ENCODE measurements at places on chromosomes 13 and 19. TPM values are rescaled to one million over a fixed set of nuclear protein-coding genes. Genes with fewer than 3 reads are reported as not detected.
A peak's percentile ranks its signal among the peaks of the same experiment; 100 is the strongest.

KLK12 gene
- not detected for polyA plus RNA-seq

SLAIN1 gene
- polyA plus RNA-seq, result 11.8 TPM

SMAD9 gene
- not detected for polyA plus RNA-seq

SHD gene
- polyA plus RNA-seq, result not detected

LHB gene
- polyA plus RNA-seq, result not detected

DNA sequence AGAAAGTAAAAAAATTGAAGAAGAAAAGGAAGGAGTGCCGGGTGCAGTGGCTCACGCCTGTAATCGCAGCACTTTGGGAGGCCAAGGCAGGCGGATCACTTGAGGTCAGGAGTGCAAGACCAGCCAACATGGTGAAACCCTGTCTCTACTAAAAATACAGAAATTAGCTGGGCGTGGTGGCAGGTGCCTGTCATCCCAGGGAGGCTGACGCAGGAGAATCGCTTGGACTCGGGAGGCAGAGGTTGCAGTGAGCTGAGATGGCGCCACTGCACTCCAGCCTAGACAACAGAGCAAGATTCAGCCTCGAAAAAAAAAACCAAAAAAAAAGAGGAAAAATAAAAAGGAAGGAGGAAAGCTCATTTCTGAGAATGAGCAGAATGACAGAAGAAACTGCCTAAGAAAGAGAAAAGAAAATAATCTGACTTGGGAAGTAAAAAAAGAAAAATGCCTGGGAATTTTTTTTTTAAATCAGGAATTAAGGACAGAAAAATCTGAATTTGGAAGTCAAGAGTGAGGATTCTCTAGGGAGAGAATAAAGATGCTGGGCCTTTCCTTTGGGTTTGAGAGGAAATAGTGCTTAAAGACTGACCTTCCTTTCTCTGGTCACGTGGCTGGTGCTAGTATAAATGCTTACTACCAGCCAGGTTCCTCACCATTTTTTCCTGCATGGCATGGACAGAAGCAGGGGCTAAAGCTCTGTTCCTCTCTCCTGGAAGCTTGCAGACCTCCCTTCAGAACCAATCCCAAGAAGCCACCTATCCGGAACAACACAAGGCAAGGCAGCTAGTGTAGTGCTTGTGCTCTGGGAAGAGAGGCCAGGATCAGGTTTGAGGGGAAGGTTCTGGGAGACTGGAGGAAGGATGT is at the start of gene FFAR2:
Gene FFAR2 (plus strand): TSS at position 652 of the 864 bp plus-strand sequence. CDS start 1,458 bp downstream, outside the sequence.
- DNase-seq, result no peak
- peak within 1 kb of the TSS; percentile 96 for H3K27ac ChIP-seq
- H3K27me3 ChIP-seq, result peaks cover 10% of the 10 kb centered on the region
- no peak within 1 kb of the TSS for H3K4me3 ChIP-seq
- peaks cover 59% of the 10 kb centered on the region for H3K4me1 ChIP-seq

GRCh38 chr19:17871032-17871877 is 490 bp upstream of the SLC5A5 start:
- no peak overlapping the region for H3K27ac ChIP-seq
- DNase-seq, result no peak
- H3K4me1 ChIP-seq, result peaks cover 11% of the 10 kb centered on the region
- H3K4me3 ChIP-seq, result peak overlapping the region; percentile 35
- no peaks in the 10 kb centered on the region for H3K36me3 ChIP-seq

- peaks cover 18% of the 10 kb centered on the region for H3K36me3 ChIP-seq
- H3K4me1 ChIP-seq, result no peaks in the 10 kb centered on the region
- H3K4me3 ChIP-seq, result no peak overlapping the region
- H3K27ac ChIP-seq, result no peak overlapping the region
- no peak for DNase-seq
Observed at GRCh38 chr13:32107474-32107873, 75.9 kb downstream of the FRY start.

- no peaks in the 10 kb centered on the region for H3K36me3 ChIP-seq
- H3K4me1 ChIP-seq, result no peaks in the 10 kb centered on the region
- H3K4me3 ChIP-seq, result no peak overlapping the region
- no peak overlapping the region for H3K27ac ChIP-seq
Observed at GRCh38 chr13:29453617-29454011, 141.9 kb downstream of the SLC7A1 start.

DNA sequence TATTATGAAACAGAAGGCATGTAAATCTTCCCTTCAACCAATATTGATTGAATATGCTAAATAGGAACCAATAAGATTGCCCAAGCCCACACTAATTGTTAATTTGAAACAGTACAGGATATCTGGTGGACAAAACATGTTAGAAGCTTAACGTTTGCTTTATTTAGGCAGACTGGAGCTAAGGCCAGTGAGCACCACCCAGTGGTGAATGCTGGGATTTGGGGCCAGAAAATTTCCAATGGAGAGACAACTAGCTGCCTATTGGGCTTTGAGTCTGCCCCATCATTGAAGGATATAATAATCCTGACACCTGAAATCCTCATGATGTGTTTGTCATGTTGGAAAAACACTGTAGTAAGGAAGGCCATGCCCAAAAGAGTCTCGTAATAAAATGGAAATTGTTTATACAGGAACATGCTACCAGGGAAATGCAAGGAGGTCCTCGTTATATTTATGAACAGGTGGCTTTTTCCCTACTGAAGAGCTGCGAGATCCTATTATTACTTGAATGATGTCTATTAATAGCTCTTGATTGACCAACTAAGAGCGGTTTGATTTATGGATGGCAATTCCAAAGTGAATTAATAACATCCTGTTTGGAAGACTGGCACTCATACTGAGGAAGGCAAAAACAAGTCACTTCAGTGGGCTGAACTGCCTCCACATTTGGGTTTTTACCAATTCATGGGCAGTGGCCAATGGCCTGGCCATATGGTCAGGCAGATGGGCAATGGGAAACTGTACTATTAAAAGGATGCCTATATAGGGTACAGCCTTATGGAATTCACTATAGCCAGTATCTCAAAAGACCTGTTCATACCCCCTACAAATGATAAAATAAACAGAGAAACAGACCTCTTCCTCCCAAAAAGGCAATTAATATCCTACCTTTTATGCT is 8.7 kb downstream of the SIGLECL1 start:
- H3K27ac ChIP-seq, result no peak overlapping the region
- peaks cover 3% of the 10 kb centered on the region for H3K27me3 ChIP-seq
- H3K36me3 ChIP-seq, result no peaks in the 10 kb centered on the region
- DNase-seq, result peak; percentile 50
- H3K4me1 ChIP-seq, result no peaks in the 10 kb centered on the region
- no peak overlapping the region for H3K4me3 ChIP-seq

DNA sequence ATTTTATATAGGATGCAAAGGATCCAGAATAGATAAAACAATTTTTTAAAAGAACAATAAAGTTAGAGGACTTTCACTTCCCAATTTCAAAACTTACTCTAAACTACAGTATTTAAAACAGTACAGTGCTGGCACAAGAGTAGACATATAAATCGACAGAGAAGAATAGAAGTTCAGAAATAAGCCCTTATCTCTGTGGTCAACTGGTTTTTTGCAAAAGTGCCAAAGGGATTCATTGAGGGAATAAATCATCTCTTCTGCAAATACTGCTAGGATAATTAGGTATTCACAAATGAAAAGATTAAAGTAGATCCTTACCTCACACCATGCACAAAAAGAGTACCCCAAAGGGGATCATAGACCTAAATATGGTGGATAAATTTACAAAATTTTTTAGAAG is 431.0 kb upstream of the HTR2A start:
- H3K36me3 ChIP-seq, result no peaks in the 10 kb centered on the region
- no peaks in the 10 kb centered on the region for H3K27me3 ChIP-seq
- H3K4me1 ChIP-seq, result no peaks in the 10 kb centered on the region
- no peak for DNase-seq
- no peak overlapping the region for H3K27ac ChIP-seq

DNA sequence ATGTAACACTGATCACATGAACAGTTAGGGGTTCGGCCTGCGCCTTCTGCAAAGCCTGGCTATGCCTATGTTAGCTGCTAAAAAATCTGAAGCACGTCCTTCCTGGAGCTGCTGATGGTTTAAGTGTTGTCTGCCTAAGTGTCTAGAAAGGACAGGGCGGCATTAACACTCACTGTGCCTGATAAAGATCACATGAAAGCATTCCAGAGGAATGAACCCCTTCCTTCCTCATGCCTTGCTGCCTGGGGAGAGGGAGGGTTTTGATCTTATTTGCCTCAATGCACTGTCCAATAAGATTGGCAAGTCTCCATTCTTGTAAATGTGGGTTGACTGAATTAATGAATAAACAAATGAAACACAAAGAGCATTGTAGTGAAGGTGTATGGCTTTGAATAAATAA is 5.2 kb downstream of the DOCK9 start:
- peaks cover 19% of the 10 kb centered on the region for H3K4me1 ChIP-seq
- no peak for DNase-seq
- no peak overlapping the region for H3K27ac ChIP-seq
- H3K4me3 ChIP-seq, result no peak overlapping the region
- no peaks in the 10 kb centered on the region for H3K36me3 ChIP-seq

GRCh38 chr19:13600091-13600490 is 93.8 kb upstream of the CACNA1A start:
- DNase-seq, result no peak
- no peak overlapping the region for H3K4me3 ChIP-seq
- H3K36me3 ChIP-seq, result no peaks in the 10 kb centered on the region

GRCh38 chr13:70568571-70568970 is 460.3 kb upstream of the KLHL1 start:
- no peak overlapping the region for H3K4me3 ChIP-seq
- H3K4me1 ChIP-seq, result no peaks in the 10 kb centered on the region
- DNase-seq, result no peak
- no peaks in the 10 kb centered on the region for H3K27me3 ChIP-seq
- no peak overlapping the region for H3K27ac ChIP-seq
- H3K36me3 ChIP-seq, result no peaks in the 10 kb centered on the region

DNA sequence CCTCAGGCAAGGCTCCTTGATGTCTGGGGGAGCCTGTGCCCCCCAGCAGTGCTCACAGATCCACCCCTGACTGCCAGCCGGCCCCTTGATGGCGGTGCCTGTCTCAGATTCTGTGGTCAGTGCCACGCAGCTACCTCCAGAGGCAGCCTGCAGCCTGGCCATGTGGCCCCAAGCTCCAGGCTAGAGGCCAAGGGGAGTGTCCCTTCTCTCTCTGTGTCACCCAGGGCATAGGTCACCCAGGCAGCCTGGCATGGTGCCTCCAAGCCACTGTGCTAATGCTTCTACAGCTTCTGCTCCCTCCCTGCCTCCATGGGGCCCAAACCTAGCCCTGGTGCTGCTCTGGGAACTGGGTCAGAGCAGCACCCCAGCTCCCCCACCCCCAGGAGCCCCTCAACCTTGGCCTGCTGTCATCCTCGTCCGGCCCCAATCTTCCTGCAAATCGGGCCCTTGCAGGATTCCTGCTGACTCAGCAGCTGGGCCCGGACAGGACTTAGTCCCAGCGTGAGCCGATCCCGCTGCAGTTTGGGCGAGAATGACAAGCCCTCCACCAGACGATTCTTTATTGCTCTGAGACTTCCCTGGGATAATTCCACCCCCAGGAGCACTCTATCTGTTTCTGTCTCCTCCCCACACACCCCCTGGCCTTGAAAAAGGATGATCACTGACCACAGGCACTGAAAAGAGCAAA is 2.8 kb upstream of the ARL11 start:
- no peaks in the 10 kb centered on the region for H3K27me3 ChIP-seq
- H3K27ac ChIP-seq, result no peak overlapping the region
- DNase-seq, result no peak
- no peaks in the 10 kb centered on the region for H3K36me3 ChIP-seq

DNA sequence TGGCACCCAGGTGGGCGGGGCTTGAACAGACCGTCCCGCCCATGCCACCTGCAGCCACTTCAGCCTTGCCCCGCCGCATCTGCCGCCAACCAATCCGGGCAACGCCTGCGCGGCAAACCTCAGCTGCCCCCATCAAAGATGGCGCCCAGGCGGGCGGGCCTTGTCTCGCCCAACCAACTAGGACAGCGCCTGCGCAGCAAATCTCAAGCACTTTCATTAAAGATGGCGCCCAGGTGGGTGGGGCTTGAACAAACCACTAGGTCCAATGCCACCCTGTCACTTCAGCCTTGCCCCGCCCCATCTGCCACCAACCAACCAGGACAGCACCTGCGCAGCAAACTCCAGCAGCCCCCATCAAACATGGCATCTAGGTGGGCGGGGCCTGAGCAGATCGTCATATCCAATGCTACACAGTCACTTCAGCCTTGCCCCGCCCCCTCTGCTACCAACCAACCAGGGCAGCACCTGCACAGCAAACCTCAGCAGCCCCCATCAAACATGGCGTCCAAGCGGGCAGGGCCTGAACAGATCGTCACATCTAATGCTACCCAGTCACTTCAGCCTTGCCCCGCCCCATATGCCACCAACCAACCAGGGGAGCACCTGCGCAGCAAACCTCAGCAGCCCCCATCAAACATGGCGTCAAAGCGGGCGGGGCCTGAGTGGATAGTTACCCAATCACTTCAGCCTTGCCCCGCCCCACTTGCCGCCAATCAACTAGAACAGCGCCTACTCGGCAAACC is 1.4 kb downstream of the PEG3 start:
- H3K4me3 ChIP-seq, result no peak overlapping the region
- DNase-seq, result no peak
- H3K27ac ChIP-seq, result no peak overlapping the region
- H3K27me3 ChIP-seq, result peaks cover 7% of the 10 kb centered on the region

GRCh38 chr13:93325303-93326233 is 99.0 kb downstream of the GPC6 start:
- DNase-seq, result no peak
- no peaks in the 10 kb centered on the region for H3K4me1 ChIP-seq
- H3K27ac ChIP-seq, result no peak overlapping the region
- H3K36me3 ChIP-seq, result no peaks in the 10 kb centered on the region
- no peaks in the 10 kb centered on the region for H3K27me3 ChIP-seq

DNA sequence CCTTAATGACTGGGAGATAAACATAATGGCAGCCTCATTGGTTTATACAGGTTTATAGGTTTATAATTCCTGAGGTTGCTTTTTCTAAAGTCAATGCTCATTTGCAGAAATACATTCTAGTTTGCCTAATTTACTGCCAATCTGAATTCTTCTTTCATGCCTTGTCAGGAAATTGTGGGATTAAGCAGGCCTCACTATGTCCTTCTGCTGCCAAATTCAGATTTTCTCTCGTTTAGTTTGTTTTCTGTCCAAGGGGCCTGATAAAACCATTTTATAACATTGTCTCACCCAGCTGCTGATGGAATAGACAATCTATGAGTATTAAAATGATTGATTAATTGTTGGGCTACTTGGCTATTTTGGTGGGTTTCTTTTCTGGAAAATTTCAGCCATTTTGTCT is 42.4 kb upstream of the OBI1 start:
- no peak for DNase-seq
- H3K4me1 ChIP-seq, result no peaks in the 10 kb centered on the region
- no peak overlapping the region for H3K4me3 ChIP-seq
- H3K27ac ChIP-seq, result no peak overlapping the region
- H3K36me3 ChIP-seq, result no peaks in the 10 kb centered on the region

DNA sequence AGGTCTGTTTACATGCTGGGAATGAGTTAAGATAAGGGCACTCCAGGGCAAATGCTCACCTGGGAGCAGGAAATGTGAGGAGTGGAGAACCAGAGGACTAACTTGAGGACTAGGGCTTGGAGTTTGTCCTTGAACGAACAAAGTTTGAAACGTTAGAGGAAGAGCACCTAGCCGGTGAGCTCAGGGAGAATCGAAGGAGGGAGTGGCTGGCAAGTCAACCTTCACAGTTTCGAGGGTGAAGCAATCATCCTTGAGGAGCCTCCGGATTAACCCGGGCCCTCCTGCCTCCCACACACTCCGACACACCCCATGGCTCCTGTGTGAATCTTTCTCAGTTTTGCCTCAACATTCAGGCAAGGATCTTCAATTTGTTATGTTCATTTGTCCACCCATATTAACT is 58.6 kb downstream of the LMO7 start:
- peaks cover 3% of the 10 kb centered on the region for H3K36me3 ChIP-seq
- no peak for DNase-seq
- no peaks in the 10 kb centered on the region for H3K4me1 ChIP-seq
- H3K27me3 ChIP-seq, result no peaks in the 10 kb centered on the region
- no peak overlapping the region for H3K4me3 ChIP-seq
